Progenitor cell of endocrine pancreas (in vitro differentiated cells): ENCODE measurements at places on chromosomes 5 and 9.
A peak's percentile ranks its signal among the peaks of the same experiment; 100 is the strongest.

- DNase-seq = no peak
These were observed 8.8 kb downstream of the BARHL1 start for GRCh38 chr9:132591244-132591643.

DNA sequence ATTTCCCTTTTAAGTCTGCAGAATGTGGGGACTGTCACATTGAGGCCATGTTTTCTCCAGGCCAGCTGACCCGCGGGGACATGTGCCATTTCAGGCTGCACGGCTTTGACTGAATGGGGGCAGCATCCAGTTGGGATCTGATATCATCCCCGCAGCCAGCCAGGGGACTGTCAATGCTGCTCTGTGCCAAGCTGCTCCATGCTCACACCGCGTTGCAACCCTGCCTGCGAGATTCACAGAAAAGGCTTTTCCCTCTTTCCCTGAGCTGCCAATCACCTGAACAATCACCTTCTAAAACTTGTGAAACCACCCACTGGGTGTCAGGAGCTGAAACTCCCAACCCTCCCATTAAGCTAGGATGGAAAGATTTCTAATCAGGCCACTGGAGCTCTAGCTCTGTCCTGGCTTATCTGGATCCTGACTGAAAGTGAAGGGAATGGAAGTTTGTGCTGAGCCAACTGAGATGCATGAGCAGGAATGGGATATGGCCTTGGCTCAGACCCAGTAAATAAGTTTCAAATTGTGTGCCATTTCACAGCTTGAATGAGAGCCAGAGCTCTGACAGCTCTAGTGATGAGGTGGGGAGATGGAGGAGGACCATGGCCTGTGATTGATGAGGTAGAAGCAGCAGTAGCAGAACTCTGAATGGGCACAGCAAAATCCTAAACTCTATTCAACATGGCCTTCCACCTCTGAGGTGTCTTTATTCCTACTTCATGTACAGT lies 34.5 kb upstream of the ZNF366 start:
- no peak for DNase-seq

- no peak for DNase-seq
These were observed 55.3 kb upstream of the SLCO6A1 start for GRCh38 chr5:102554082-102554481.

- DNase-seq = peak; percentile 27
These were observed 474 bp downstream of the HMGCR start for GRCh38 chr5:75337366-75338021.

- no peak for DNase-seq
These were observed 720.2 kb upstream of the TYRP1 start for GRCh38 chr9:11973011-11973410.

- DNase-seq = no peak
These were observed 22.7 kb upstream of the SH3RF2 start for GRCh38 chr5:145913701-145914100.

DNA sequence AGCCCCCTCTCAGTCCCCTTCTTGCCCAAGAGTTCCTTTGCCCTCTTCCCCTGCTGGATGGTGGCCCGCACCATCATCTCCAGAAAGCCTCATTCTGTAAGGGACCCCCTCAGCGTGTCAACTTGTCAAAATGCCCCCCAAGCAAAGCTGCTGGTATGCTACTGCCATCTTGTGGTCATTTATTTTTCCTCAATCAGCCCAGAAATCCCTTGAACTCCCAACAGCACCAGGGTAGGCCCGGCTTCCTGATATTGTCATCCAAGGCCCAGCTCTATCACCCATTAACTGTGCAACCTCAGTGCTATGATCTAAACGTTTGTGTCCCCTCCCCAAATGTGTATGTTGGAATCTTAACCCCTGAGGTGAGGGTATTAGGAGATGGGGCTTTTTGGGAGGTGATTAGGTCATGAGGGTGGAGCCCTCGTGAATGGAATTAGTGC lies 53.2 kb upstream of the FBXW11 start:
- no peak for DNase-seq

DNA sequence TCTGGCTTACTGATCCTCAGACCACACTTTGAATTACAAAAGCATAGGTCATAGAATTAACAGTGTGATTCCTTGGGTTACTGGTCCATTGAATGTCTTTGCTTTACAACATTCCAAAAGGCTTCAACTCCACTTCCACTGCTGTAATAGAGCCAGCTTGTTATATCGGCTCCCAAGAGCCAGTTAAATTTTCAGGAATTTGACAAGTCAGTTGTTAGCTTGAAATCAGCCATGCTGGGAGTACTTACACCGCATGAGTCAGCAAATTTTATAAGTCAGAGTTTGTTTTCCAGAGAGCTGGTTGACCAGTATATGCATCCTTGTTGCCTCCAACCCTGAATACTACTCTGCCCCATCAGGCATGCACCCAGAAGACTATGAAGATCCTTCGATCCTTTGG lies 73.1 kb downstream of the FOXB2 start:
- no peak for DNase-seq

GRCh38 chr5:176542596-176543427 lies 5.6 kb upstream of the RNF44 start:
- no peak for DNase-seq

DNA sequence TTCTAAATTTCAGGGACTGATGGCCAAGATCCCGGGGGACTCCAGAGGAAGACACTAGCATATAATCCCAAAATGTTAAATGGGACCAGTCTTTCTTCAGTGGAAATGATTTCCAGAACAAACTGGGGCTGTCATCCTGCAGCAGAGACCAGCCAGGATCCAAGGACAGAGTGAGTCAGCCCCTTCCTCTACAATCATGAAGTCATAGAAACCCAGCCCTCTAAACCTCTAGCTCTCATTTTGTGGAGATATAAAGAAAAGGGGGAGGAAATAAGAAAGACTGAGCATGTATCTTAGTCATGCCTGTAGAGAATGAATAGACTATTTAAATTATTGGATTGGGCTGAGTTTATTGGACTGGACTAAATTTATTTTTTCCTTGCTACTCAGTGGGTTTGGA lies 318.3 kb downstream of the AGTPBP1 start:
- no peak for DNase-seq

- DNase-seq = peak; percentile 29
These were observed 2.1 kb downstream of the CCNO start for GRCh38 chr5:55231029-55231918.

GRCh38 chr5:180601591-180602480 lies 10.5 kb upstream of the SCGB3A1 start:
- no peak for DNase-seq

DNA sequence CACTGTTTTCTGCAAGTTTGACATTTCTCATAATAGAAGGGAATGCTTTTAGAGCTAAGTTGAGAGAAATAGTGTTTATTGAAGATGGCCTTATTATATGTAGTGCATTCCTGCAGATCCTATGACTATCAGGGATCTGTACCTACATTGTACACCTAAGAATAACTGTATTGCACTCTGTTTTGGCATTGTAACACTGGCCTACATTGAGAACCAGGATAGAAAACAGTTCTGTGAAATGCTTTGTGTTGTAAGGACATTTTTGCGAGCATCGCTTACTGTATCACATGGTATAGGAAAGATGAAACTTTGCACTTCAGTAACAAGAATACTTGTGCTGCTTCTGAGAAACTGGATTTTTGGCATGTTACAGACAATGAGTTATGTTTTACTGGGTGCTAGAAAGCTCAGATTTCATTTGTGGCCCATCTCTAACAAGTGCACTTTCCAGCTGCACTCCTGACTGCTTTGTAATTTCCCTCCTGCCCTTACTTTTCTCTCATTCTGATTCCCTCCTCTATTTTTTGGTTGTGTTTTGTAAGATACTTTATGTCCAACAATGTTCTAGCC lies 30.6 kb downstream of the C9orf85 start:
- DNase-seq = no peak

DNA sequence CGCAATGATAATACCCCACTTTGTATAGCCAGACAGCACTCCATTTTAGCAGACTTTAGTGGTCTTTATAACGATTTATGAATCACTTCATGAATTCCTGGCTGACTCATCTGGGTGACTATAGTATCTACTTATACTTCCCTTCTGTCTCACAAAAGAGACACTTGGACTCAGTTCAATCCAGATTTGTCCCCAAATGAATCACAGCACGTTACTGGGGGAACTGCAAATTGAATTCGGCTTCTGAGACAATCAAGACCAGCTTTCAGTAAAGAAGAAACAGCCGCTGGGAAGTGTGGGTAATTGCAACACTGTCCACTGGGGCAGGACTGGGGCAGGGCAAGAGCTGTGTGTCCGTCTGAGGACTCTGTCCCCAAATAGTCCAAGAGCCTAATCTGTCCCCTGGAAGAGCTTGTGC lies 337.3 kb upstream of the RFX3 start:
- no peak for DNase-seq

GRCh38 chr5:143086908-143087637 lies 316.4 kb downstream of the NR3C1 start:
- DNase-seq = no peak

DNA sequence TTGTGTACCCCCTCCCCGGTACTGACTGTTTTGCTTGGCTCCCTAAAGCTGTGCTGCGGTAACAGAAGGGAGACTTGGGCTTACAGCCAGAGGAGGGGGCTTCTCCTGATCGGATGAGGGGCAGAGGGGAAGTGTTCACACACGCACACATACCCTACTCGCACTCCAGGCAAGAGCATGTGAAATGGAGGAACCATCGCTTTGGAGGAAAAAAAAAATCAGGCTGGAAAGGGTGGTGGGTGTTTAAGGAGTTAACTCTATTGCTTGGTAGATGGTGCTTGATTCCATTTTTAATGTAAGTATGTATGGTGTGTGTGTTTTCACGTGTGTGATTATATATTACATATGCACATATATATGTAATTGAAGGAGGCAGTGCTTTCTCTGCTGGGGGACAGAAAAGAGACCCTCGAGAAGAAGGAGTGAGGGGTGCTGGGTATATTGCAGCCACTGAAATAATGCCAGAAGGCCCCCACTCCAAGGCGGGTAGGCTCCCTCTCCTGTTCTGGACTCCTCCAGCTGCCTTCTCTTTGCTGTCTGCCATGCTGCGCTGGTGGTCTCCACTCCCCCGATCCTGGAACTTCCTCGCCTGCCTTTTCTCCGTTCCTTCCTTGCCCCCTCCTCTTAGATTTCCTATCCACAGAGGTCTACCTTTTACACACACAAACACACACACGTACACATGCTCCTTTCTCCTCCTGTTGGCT lies 721 bp downstream of the GRIA1 start:
- DNase-seq = no peak

DNA sequence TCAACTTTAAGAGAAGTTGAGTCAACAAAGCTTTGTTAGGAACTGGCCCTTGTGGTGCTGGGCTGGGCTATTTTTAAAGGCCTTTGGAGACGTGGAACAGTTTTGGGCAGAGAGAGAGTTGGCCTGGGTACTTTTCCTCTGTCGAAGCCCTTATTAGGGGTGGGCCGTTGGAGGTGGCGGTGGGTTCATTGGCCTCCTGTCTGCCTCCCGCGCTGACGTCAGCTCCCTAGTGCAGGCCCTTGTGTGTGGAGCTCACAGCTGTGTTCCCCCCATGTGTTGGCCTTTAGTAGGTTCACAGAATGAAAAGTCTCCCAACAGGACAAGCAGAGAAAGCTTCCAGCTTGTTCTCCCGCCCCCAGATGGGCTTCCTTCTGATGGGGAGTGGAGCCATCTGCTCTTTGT lies 2.7 kb downstream of the NCS1 start:
- DNase-seq = no peak

DNA sequence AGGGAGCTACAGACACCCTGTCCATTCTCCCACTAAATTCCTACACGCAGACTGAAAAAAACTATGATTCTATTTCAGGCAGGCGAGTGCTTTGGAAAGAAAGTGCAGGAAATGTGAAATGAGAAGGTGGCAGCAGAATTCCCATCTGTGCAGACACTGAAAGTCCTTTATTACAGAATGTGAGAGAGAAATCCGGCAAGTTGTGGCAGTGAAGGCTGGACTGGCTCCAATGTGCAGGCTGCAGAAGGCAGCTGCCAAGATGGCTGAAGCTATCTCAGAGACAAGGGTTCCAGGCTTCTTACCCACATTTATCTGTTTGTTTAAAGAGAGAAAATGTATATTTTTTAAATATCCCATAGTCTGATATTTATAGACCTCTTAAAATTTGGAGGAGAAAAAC lies 161.8 kb upstream of the VLDLR start:
- DNase-seq = no peak

GRCh38 chr5:66788556-66788955 lies 192.4 kb downstream of the MAST4 start:
- no peak for DNase-seq

DNA sequence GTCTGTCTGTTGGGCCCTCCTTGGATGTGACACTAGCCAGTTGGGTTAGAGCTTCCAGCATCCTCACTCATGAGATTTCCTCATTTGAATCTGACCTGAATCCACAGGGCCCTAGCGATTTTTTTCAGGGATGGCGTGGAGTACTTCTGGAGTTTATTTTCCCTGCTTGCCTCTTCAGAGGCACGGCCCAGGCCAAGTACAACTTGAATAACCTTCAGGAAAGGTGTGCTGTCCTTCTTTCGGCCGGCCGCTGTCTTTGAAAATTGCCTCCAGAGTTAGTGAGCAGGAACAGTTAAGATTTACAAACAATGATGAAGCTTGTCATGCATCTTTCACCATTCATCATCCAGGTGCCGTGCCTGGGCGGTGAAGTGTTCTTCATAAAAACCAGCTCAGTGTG lies 49.5 kb upstream of the DMRT3 start:
- DNase-seq = no peak

DNA sequence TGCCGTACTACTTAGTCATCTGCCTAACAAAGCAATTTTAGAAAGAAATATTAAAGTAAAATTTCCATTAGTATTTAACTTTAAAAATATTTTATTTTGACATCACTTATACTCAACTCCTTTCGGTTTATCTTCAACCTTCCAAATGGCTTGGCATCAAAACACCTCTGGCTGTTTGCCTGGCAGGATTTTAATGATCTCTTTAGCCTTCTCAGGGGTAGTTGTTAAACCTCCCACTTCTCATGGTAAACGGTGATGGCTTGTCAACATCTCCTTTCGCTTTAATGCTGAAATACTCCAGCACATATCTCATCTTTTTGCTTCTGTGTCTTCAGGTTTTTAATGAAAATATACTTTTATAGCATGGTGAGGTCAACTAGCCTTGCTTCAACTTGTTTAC lies 747.1 kb downstream of the CETN3 start:
- DNase-seq = no peak

DNA sequence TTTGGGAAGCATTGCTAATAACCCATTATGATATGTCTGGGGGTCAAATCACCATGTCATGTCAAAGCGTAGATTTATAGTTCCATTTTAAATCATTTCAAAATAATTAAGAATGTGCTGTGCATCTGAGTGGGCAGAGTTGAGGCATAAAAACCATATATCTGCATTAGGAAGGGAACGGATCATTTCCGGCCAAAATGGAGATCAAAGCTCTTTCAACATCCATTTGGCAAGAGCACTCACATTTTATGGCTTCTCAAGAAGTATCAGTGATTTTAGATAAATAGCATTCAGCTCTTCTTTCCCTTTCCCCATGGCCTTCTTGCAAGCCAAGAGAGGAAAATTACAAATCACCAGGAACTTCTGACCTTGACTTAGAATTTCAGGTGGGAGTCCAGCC lies 89.9 kb downstream of the HSPA4 start:
- no peak for DNase-seq

DNA sequence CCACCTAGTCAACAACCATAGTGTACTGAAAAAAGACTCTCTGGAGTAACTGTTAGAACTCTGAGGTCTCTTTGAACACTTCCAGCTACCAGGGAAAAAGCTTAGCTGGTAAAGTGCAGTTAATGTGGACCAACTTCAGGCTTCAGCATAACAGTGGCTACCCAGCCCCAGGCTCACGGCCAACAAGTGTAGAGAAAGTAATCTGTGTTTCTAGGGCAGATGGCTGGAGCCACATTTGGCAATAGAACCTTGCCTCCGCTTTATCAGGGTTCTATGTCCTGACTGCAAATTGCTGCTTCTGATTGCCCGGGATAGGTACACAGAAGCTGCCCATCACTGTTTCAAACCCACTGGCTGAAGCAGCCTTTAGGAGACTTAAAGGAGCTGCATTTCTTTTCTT lies 76.0 kb upstream of the SIMC1 start:
- no peak for DNase-seq
